ENCODE measurements at places on chromosomes 1 and 21.

DNA sequence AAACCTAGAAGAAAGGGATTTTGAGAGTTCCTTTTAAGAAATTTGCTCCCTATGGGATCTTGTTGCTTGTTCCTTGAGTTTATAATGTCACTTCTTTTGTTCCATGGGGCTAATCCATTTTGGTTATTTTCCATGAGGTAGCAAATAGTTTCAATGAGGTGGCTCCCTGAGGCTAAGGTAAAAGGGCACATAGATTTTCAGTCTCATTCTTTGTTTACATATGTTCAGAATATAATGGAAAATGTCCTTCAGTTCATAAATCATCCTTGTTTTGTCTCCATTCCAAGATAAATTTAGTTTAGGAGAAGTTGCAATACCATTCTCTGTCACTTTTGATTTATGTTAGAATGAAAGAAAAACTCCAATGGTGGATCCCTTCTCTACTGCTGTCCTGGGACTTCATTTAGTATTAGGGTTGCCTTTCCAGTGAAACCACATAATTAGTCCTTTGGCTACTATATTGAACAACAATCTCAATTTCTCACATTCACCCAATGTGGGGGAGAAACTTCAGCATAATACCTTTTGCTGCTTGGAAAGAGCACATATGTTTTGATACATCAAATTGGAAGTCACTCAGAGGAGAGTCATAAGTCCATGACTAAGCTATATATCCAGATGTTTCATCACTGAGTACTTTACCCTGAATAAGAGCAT lies 80.9 kb upstream of the ADAMTS5 start:
- no peak for DNase-seq

GRCh38 chr1:68291688-68292384 lies 59.5 kb upstream of the WLS start:
- no peak for DNase-seq

DNA sequence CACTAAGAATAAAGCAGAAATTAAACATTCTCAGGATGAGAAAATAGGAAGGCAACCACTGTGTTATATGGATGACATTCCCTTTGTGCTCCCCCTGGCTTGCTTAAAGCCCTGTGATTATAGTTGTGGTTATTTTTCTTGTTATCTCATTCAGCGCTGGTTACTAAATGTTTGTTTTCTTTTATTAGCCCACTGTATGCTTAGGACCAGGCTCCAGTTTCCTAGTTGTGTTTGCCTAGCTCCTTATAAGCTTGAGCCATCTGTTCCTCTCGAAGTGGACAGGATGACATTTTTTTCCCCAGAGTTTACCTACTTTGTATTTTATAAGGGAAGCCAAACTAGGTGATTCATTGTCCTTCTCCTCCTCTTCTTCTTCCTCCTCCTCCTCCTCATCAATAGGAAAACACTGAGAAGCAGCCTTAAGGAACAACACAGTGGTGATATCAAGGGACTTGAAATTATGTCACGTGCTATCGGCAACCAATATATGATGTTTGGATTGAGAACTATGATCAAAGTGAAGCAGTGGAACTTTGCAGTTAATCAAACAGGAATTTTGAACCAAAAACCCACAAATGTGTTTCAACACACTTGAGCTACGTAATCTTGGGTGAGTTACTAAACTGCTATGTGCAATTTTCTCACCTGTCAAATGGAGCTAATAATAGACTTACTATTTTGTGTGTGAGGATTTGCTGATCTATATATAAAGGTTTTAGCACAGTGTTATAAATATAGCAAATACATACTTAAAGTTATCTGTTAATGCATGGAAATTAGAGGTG lies 35.1 kb upstream of the RGS7 start:
- DNase-seq, result no peak

DNA sequence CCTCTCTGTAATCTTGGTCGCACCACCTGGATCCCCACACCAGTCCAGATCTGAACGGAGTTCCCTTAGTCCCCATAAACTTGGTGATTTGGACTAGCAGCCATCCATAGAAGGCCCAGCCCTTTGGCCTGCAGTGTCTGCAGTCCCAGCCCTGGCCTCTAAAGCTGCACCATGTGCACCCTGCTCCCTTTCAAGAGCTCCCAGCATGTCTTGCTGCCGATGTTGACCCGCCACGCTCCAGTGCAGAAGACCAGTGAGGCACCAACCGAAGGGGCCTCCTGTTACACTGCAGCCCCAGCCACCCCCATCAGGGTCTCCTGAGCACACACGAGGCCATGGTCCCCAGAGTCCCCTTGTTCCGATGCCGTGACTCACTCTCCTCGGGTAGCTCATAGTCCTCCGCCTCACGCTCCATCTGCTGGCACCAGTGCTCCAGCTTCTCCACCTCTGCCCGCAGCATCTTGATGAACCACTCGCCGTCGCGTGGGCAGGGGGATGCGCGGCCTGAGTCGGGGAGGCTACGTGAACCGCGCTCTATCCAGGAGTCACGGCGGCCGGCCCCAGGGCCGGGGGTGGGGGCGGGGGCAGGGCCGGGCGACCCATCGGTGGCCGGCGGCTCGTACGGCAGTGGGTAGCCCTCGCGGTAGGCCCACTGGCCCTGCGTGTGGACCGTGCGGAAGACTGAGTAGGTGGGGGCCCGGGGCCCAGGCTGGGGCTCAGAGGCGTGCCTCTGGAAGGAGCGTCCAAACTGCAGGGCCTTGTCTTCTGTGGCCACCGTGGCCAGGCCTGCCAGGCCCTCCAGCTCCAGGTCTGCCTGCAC lies 8.9 kb upstream of the SMIM12 start:
- no peak for DNase-seq

DNA sequence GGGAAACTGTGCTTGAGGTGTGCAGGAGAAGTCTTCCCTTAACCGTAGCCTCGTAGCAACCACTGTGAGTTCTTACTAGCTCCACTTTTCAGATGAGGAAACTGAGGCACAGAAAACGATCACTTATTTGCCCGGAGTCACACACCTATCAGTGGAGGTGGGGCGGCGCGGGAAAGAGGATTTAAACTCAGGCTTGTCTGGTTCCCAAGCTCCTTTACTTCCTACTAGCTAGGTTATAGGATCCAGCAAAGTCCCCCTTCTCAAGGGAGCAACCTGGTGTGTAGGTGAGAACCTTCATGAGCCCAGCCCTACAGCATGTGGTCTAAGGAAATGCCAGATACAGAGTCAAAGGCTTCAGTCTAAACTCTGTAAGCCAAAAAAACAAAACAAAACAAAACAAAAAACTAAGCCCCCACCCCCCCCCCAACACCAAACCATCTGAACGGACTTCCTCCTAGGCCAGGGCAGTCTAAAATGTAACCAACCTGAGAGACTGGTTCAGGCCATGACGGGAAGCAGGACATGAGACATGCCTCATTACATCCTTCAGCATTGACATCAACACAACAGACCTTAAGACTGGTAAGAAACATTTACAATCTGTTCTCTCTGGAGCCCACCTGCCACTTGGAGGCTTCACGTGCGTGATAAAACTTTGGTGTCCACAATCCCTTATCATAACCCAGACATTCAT lies 709 bp upstream of the FBXO42 start:
- DNase-seq, result no peak

DNA sequence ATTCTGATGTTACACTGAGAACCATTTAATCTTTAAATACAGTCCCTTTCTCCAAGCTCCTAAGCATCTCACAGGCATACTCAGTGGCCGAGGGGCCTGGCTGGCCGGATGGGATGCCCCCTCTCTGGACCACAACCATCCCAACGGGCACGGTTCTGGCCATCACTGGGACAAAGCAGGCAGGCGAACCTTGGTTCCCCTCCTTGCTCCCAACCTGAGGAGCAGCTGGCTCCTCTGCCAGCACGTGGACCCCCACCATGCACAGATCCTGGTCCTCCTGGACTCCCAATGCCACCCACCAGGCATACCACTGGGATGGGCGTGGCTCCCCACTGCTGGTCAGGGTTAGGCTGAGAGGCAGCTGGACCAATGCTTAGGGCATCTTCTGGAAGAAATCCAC lies 19.8 kb upstream of the PRDM16 start:
- no peak for DNase-seq

GRCh38 chr1:94722181-94722580 lies 98.0 kb upstream of the SLC44A3 start:
- no peak for DNase-seq

- DNase-seq, result no peak
These were observed 113.4 kb downstream of the ERG start for GRCh38 chr21:38384675-38385426.

GRCh38 chr1:185850366-185850765 lies 116.2 kb downstream of the HMCN1 start:
- DNase-seq, result no peak

GRCh38 chr1:176338877-176339276 lies 124.1 kb upstream of the PAPPA2 start:
- DNase-seq, result no peak

DNA sequence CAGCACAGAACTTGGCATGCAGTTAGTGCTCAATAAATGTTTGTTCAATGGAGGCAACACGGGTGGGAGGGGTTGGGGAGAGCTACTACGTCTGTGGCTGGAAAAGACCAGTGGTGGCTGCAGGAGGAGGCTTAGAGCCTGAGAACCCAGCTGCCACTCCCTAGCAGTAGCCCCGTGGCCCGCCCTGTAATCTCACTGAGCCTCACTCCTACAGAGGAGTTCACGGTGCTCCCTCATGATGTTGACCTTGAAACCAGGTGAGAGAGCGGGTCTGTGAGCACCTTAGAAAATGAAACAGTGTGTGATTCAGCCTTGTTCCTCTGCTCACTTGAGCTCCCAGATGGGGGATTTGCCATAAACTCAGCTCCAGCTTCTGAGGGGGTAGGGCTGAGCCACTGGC lies 299.6 kb downstream of the NPHP4 start:
- DNase-seq, result no peak

DNA sequence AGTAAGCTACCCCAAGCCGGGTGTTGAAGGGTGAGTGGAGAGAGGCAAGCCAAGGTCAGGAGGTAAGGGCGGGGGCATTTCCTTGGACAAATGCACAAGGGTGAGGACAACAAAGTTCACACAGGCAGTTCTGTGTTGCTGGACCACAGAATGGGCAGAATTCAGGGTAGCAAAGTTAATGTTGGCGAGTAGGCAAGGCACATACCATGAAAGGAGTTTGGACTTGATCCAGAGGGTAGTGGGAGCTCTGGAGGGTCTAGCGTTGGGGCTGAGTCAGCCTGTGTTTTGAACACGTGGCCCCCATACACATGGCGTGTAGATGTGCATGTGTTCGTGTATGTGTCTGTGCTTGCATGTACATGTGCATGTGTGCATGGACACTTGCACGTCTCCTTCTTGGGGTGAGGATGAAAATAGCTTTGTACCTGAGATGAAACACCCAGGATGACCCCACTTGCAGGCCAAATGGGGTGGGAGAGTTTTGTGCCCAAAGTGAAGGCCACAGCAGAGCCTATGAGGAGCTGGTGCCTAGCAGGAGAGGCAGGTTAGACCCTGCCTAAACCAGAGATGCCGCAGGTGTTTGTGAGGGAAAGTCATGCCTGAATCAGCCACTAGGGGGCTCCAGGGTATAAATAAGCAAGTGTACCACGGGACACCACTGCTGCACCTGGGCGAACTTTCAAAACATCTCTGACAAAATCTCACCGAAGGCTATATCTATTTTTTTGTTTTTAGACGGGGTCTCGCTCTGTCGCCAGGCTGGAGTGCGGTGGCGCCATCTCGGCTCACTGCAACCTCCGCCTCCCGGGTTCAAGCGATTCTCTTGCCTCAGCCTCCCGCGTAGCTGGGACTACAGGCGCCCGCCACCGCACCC lies 21.8 kb downstream of the SLC27A3 start:
- no peak for DNase-seq

- DNase-seq, result no peak
These were observed 37.5 kb downstream of the DPH5 start for GRCh38 chr1:100988121-100988520.

DNA sequence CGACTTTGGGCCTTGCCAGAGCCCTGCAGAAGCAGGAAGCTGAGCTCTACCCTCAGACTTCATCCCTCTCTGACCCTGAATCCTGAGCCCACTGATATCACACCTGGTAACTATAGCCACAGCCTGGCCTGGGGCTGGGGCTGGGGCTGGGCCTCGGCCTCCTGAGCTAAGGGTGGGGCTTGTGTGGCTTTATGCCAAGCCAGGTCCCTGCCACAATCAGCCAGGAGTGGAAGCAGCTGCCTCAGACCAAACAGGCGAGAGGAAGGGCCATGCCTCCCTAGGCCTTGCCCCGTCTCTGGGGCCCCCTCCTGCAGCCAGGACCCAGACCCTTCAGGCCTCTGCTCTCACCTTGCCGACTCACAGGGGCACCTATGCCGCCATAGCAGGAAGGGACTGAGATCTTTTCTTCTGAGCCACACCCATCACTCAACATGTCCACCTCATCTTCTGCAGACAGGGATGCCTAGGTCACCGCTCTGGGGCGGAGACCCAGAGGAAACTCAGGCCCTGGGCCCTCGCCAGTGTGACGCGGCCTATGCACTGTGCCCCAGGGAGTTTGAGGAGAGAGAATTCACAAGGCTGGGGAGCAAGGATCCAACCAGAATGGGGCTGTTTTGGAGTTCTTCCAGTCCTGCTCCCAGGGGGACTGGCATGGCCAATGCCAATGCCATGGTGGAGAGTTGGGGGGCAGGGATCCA lies 5.7 kb downstream of the UBXN11 start:
- DNase-seq, result no peak

GRCh38 chr1:182666706-182667105 lies 17.7 kb downstream of the RGS8 start:
- no peak for DNase-seq

DNA sequence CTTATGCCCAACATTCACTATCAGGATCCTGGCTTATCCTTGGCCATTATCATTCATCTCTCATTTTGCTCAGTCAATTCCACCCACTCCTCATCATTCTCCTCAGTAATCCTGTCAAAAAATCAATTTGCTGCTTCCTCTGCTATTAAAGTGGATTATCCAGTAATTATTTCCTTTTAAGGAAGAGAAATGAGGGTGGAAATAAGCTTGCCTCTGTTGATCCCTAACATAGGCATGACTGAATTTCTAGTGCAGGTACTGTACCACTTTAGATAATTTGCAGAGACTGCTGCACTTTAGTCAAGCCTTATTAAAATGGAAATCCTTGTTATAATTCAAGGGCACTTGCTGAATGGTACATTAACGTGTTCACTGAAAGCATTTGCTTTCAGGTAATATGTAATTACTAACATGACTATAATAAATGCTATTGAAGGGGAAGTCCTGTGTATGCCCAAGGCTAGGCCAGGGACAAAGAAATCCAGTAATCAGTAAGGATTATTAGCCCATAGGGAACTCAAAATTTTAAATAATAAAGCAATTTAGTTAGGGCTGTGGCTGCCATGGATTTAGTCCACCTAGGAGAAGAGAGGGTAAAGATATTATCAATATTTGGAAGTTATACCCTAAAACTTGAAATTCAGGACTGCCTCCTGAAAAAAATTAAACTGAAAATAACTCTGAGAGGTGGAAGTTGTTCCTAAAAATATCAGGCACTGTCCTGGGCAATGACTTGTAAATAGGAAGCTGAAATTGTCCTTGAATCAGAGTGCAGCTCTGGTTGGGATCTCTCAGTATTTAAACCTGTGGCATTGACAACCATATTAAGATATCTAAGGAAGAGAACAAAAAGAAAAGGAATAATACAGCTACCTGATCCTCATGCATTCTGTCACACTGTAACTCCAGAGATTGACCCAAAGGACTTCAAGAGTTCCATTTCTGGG lies 43.4 kb downstream of the RGS2 start:
- DNase-seq, result no peak

Data from posterior cingulate gyrus (tissue), 11 donors.